ENCODE measurements at places on chromosomes 6 and 20. TPM values are rescaled to one million over a fixed set of nuclear protein-coding genes. Genes with fewer than 3 reads are reported as not detected.

- DNase-seq, result no peak
Measured at GRCh38 chr6:5569491-5569890, 308.2 kb downstream of the FARS2 start.

GRCh38 chr6:108502832-108503231 lies 57.9 kb upstream of the FOXO3 start:
- DNase-seq, result no peak

The TBXT gene
- total RNA-seq, result not detected

The DEFB132 gene
- total RNA-seq, result not detected

- DNase-seq, result no peak
Measured at GRCh38 chr6:44386364-44386928, 1.1 kb upstream of the CDC5L start.

GRCh38 chr20:38353316-38353715 lies 7.0 kb downstream of the LBP start:
- no peak for DNase-seq

- DNase-seq, result no peak
Measured at GRCh38 chr6:110342759-110343158, 15.4 kb downstream of the METTL24 start.

- DNase-seq, result no peak
Measured at GRCh38 chr20:50404419-50405234, 105.6 kb upstream of the PTPN1 start.

DNA sequence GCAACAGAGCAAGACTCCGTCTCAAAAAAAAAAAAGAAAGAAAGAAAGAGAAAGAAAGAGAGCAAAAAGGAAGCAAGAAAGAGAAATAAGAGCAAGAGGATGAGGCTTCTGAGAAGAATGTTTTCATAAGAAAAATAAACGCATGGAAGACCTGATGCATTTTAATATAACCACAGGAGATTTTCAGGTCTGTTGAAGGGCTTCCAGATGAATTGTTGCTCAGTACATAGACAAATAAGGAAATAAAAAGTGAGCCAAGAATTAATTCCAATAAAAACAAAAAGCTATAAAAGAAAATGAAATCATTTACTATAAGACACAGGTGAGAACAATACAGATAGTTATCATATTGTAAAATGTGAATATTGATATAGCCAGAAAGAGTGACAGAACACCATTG lies 43.5 kb downstream of the PERP start:
- DNase-seq, result no peak

DNA sequence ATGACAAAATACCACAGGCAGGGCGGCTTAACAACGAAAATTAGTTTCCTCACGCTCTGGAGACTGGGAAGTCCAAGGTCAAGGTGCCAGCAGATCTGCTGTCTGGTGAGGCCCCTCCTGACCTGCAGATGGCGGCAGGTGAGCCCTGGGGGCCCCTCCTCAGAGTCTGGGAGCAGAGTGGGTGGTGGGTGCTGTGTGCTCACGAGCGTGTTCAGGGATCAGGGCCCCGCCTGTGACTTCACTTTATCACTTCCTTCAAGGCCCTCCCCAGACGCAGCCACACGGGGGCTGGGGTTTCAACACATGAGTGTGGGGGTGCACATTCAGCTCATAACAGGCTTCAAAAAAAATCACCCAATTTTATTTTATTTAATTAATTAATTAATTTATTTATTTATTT lies 39.3 kb downstream of the SLC2A4RG start:
- DNase-seq, result no peak

The BPI gene
- total RNA-seq, result not detected

The CLDN20 gene
- total RNA-seq, result not detected

The XKR7 gene
- not detected for total RNA-seq

The ZC2HC1B gene
- not detected for total RNA-seq

DNA sequence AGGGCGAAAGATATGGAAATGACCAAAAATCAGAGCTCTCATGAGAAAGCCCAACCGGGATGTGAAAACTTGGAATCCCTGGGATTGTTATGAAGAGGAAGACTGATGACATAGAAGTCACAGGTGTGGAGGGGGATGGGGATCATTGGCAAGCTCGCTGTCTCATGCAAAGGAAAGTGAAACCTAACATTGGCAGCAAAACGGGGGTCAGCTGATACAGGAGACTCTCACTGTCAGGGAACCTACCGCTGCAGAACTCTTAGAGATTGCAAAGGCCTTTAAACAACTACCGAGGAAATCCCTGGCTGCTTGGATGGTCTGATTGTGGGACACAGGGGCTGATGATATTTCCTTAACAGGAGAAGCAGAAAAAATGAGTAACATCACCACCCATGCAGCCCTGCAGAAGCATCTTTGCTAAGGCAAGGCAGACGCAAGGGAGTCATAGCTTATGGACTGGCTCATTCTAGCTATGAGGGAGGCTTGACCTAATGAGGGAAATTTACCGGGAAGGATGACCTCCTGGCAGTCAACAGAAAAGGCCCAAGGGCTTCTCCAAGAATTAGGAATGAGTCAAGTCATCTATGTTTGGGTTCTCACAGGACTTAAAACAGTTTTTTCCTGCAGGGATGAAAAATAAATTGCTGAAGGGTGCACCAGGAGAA lies 7.0 kb downstream of the MUC21 start:
- DNase-seq, result no peak

The RSPH3 gene
- 19.9 TPM for total RNA-seq

DNA sequence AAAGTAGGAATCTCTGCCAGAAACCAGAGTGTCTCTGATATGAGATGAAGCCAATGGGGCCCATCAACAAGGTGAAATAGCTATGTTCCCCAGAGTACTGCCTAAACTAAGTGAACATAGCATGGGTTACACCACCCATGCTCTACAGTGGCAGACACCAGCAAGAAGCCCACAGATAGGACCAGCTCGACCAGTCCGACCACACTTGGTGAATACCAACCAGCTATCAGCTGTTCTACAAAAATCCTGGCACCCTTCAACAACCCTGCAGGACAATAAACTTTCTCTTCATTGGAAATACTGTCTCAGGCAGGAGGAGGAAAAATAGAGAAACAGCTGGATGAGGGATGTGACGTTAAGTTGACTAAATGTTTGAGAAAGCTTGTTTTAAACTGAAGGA lies 311.4 kb downstream of the EPM2A start:
- DNase-seq, result no peak
